Kidney tubule cell (primary cell): ENCODE measurements at places on chromosomes 1 and 21.

- DNase-seq = no peak
Measured at GRCh38 chr1:204407295-204407971, 4.2 kb downstream of the PPP1R15B start.

DNA sequence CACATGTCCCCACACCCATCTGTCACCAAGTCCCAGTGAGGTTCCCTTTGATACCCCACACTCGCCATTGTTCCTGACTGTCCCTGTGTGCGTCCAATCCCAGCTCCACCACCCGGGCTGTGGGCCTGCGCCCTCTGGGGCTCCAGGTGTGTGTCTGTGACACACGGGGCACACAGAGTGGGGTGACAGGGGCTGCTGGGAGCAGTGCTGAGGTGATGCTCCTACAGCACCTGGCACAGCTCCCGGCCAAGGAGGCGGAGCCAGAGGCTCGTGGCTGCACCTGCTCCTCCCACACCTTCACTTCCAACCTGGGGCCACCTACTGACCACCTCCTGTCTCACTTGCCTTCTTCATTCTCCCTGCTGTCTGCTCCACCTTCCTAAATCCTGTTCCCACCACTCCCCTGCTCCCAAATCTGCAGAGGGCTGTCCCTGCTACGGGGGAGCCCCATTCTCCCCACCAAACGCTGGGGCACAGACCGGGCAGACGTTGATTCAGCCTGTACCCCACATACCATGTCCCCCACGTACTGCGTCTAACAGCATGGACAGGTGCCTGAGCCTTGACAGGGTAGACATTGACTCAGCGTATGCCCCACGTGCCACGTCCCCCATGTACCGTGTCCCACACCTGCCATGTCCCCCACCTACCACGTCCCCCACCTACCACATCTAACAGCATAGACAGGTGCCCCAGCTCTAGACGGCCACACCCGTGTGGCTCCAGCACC, 16.4 kb downstream of the WDR4 start:
- DNase-seq = no peak

DNA sequence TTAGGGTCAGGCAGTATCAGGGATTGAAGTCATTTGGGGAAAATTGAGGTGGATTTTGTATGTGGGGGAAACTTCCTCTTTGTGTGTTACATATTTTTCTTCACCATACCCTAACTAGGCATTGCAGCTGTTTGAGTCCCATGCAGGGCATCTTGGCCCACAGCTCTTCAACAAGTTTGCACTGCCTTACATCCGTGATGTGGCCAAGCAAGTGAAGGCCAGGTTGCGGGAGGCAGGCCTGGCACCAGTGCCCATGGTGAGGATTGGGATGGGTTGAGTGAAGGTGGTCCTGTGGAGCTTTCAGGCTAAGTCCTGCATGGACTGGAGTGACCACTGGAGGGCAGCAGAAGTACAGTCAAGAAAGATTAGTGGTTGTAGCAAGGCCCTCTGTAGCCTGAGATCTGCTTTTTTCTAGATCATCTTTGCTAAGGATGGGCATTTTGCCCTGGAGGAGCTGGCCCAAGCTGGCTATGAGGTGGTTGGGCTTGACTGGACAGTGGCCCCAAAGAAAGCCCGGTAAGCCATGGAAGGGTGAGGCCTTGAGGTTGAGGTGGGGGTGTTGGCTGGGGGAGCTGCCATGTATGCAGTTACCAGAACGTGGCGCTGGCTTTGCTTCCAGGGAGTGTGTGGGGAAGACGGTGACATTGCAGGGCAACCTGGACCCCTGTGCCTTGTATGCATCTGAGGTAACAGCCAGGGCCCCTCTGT, 2.4 kb downstream of the UROD start:
- DNase-seq = peak; percentile 78

DNA sequence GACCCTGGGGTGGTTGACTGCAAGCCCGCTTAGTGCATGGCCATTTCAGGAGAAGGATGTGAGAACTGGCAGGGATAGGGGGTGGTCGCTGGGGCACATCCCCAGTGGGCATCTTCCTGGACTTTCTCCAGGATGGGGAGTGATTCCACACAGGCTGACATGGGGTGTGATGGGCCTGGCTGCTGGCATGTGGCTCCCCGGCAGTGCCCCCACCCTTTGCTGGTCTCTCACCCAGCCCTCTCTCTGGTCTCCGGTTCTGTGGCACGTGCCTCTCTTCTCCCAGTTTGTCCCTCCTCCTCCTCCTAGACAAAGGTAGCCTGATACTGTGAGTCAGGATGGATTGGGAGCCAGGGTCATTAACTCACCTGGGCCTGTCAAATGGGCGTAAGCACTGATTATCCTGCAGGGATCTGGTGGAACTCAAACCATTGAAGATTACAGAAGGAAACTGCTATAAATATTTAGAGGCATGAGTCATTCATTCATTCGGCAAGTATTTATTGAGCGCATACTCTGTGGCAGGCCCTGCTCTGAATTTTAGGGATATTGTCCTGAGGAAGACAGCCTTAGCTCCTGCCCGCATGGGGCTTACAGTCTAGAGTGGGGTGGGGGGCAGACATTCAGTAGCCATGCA, 23.6 kb upstream of the EPS8L3 start:
- DNase-seq = peak; percentile 84

DNA sequence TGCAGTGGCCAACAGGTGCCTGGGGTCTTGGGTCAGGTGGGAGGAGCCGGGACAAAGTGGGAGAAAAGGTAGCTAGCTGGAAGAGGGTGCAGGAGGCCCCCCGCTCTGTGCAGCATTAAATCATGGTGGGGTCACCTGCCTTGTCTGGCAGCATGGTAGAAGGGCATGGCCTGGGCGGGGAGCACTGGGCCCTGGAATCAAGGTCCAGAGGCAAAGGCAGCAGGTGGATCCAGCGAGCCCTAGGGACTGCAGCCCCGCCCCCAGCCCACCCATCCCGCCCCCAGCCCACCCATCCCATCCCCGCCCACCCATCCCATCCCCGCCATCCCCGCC, 16.7 kb upstream of the TTLL10 start:
- DNase-seq = no peak

- DNase-seq = no peak
Measured at GRCh38 chr1:214833178-214833756, 230.3 kb downstream of the CENPF start.
